ENCODE measurements at places on chromosomes 4 and X.
A peak's percentile ranks its signal among the peaks of the same experiment; 100 is the strongest.

DNA sequence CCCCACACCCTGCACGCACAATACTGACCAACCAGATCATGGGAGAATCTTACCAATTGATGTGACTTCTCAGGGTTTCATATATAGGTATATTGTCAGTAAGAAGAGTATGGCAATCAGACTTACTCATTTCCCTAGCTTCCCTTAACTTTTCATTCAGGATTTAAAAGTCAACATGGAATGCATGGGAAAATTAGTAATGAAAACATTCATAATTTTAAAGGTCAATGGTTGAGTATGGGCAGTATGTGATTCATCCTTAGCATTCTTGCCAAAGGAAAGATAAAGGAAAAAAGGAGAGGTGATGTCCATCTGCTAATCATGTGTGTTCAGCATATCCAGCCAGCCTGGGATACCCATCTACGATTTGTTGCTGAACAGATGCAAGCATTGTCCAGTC, 4.0 kb downstream of the DIPK2B start:
- DNase-seq = no peak

- no peak for DNase-seq
These were observed 119.3 kb downstream of the ZNF827 start for GRCh38 chr4:145819101-145819852.

GRCh38 chr4:188370777-188371176, 231.5 kb downstream of the TRIML1 start:
- no peak for DNase-seq

GRCh38 chr4:175530655-175531054, 281.4 kb downstream of the GPM6A start:
- DNase-seq = no peak

DNA sequence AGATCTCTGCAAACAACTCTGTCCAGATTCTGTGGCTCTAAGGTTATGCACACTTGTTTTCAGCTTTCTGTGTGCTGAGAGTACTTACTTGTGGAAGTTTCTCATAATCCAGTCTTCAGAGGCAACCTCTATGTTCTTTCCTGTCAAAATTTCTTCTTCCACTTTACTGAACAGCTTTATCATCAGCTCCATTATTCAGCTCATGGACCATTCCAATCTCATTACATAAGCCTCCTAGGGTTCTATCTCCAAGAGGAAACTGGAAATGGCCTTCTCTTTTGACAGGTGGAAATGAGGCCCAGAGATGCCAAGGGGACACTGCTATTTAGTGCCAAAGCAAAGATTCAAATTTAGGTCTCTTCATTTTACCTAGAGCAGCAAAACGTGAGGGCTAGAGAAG, 61.3 kb downstream of the CHRDL1 start:
- DNase-seq = no peak

- DNase-seq = no peak
These were observed 15.5 kb upstream of the RBBP7 start for GRCh38 chrX:16885628-16886027.

GRCh38 chr4:8719421-8719820, 126.9 kb downstream of the CPZ start:
- DNase-seq = no peak

DNA sequence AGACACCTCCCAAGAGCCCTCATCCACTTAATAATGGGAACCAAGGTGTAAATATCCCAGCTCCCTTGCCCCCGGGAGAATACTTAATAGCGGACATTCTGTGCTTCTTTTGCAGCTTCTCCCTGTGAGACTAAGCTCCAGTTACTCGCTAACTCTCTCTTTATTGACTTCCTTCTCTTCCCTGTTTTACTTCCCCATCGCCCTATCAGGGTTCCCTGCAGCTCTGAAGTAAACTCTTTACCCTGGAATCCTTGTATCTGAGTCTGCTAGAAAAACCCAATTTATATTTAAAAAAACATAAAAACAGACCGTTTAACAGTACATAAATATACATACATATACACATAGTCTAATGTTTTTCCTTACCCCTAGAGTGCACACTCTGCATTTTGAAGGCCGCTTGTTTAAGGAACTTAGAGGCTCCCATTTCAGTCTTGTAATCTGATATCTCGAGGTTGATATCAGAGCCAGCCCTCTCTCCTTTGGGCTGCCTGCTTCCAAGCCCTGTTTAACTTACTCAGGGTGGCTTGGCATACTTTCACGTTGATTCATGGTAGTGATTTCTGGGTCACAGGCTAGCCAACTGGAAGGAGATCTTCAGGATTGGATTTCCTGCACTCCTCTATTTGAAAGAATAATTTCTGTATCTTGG, 177.4 kb upstream of the SCML1 start:
- peak; percentile 82 for DNase-seq

DNA sequence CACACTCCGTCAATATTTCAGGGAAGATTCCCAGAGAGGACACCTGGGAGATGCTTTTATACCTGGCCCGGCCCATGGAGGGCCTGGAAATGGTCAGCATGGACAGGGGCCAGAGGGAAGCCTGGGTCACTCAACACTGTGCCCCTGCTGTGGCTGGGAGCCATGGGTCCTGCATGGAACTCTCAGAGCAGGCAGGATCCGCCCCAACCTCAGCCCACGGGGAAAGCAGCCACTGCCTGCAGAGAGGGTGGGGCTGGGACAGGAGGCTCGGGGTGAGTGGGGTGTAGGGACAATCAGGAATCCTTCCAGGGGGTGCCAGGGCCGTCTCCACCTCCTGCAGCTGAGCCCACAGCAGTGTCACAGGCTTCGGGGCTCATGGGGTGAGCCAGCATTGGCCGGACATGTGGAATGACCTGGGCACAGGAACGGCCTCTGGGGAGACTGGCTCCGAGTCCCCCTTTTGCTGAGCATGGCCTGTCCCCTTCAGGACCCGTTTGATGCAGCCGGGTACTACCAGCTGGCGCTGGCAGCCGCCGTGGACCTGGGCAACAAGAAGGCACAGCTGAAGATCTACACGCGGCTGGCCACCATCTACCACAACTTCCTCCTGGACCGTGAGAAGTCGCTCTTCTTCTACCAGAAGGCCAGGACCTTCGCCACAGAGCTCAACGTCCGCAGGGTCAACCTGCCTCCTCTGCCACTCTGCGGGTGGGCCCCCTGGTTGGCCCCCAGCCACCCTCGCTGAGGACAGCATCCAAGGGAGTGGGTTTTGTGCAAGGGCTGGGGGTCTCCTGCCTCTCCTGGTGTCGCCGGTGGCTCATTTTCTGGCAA, 29.1 kb upstream of the HTRA3 start:
- no peak for DNase-seq

DNA sequence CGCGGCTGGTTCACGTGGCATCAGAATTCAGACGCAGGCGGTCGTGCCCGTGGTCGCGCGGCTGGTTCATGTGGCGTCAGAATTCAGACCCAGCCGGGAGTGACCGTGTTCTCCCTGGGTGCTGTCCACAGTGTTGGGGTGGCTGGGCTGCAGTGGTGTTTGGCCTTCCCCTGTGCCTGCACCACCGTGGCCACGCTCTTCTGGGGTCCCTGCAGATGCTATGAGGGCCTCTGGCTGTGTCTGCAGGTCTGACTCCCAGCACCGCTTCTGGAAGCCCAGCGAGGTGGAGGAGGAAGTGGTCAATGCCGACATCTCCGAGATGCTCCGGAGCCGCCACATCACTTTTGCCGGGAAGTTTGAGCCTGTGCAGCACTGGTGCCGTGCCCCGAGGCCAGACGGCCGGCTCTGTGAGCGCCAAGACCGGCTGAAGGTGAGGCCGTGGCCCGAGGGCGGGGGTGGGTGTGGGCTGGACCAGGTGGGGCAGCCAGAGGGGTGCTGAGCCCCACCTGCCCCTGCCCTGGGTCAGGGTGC, 26.4 kb downstream of the NKX1-1 start:
- no peak for DNase-seq

GRCh38 chrX:68433155-68433980, at the start of gene OPHN1:
OPHN1 (minus strand) TSS chrX:68433495; CDS start chrX:68433020, 475 bp downstream.
- DNase-seq = peak; percentile 84

DNA sequence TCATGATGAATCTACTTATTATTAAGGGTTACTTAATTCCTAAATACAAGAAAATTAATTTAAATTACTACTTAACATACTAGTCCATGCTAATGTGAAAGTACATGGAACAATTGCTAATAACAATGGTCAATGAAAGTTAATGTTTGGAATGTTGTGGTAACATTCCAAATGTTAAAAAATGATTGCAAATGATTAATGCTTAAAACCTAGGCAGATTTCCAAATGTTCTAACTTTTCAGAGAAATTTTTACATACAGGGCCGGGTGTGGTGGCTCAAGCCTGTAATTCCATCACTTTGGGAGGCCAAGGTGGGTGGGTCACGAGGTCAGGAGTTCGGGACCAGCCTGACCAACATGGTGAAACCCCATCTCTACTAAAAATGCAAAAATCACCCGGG, 1851.3 kb upstream of the PCDH7 start:
- no peak for DNase-seq

DNA sequence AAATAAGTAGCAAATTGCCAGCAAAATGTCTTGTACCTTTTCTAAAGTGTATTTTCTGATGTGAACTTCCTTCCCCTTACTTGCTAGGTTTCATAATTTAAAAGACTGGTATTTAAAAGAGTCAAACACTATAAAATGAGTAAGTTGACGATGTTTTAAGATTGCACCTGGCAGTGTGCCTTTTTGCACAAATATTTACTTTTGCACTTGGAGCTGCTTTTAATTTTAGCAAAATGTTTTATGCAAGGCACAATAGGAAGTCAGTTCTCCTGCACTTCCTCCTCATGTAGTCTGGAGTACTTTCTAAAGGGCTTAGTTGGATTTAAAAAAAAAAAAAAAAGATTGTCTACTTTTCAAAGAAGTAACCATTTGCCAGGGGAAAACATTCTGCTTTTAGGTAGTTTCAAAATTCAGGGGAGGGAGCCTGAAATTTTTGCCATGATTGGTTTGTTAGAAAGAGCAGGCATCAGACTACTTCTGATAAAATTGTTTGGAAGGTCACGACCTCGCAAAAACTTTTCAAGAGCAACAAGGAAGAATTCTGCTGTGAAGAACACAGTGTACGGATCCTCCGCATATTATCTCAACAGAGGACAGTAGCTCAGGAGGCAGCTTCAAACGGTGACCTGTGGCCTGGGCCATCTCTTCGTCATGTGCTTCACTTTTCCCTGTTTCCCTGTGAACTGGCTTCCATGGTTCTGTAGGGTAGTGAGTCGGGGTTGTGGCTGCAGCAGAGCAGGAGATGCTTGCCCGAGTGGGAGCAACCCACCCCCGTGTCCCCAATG, 66.1 kb downstream of the CDS1 start:
- DNase-seq = no peak

- no peak for DNase-seq
These were observed 1005.9 kb upstream of the PABPC4L start for GRCh38 chr4:135207531-135207930.

DNA sequence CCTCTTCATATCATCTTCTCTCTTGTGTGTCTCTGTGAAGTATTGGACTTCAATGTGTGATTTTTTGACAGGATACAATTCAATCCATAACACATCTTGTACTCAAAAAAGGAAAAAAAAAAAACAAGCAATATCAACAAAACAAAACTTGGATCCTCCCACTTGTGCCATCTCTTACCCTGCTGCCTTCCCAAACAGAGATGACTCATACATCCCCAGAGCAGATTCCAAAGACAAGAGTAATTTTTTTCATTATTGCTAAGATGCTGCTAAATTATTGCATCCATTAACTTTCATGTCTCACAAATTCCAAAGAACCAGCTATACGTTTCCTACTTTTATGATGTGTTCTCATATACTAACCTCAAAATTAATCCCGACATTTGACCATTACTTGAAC, 479.2 kb downstream of the GBA3 start:
- DNase-seq = peak; percentile 66

- peak; percentile 40 for DNase-seq
These were observed 1547.4 kb upstream of the TENM3 start for GRCh38 chr4:180695851-180696250.

DNA sequence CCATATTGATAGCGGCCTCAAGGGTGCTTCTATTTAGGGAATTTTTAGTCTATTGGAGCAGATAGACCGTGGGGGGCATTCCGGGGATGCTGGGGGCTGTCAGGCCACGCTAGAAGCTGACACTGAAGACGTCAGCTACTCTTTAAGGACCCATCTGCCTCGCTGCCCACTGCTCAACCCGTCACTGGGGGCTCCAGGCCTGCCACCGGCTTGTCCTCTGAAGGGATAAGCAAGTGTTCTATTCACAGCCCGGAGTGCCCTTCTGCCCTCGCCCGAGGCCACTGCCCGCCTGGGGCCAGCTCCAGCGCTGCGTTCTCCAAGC, 679 bp upstream of the MSL3 start:
- DNase-seq = no peak

GRCh38 chr4:16329125-16329796, 103.0 kb upstream of the TAPT1 start:
- no peak for DNase-seq

DNA sequence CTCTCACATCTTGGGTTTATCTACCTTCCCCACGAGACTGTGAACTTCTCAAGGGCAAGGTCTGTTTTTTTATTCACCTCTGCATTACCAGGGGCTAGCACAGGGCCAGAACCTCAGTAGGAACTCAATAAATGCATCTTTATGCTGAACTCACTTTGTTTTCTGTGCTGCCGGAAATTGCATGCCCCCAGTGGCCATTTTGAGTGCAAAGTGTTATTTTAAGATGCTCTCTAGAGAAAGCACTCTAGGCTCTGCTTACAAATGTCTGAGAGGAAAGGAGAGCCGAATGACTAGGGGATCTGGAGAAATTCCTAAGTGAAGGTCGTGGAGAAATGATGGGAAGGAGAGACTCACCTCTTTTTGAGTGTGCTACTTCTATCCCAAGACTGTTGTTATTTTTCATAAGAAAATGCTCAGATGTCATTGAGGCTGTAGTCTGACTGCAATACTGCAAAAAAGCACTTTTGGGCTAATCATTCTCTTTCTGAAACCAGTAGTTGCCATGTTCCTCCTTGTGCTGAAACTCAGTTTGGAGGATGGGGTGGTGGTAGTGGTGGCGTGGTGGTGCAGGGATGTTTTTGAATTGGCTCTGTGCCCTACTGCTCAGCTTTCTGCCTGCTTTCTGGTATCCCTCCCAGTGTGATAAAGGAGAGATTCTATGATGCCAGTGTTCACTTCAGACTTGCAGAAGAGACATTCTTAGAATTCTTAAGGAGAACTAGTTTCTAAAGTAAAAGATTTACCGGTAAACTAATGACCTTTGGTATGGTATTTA, 41.3 kb downstream of the DOCK11 start:
- DNase-seq = peak; percentile 28

GRCh38 chrX:75746891-75747639, 38.0 kb downstream of the MAGEE2 start:
- DNase-seq = peak; percentile 9

- DNase-seq = no peak
These were observed 181.6 kb downstream of the PCDH7 start for GRCh38 chr4:30901461-30902451.
